Activated naive CD8-positive, alpha-beta T cell treated with anti-CD3 and anti-CD28 coated beads for 36 hours (primary cell): ENCODE measurements at places on chromosomes 12 and 14.
A peak's percentile ranks its signal among the peaks of the same experiment; 100 is the strongest.

DNA sequence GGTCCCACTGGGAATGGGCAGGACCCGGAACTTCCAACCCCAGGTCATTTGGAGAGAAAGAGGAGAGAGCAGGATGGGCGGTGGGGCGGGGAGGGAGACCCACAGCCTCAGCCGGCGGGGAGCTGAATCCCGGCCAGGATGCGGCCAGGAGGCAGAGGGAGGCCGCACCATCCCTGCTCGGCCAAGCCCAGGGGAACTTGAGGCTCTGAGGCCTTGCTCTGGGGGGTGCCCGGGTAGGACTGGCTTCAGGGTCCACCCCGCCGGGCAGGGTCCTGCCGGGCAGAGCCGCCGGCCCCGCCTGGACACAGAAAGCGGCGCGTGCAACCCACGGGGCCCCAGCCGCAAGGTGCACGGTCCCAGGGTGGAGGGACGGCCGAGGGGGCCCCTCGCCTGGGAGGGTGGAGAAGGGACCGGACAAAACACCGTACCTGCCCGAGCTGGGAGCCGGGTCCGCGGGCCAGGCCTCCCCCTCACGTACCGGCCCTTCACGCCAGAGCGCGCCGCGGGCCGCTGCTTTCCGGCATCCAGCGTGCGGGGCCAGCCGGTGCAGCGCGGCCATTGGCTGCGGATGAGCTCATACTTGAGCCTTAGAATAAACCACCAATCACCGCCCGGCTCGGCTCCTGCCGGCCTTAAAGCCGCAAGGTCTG is at the start of gene RPS6KL1:
TSS of gene RPS6KL1 (minus strand) at position 509 of the 650 bp plus-strand sequence. CDS start 1,719 bp downstream, outside the sequence.
- peak; percentile 82 for DNase-seq

GRCh38 chr14:52949711-52950409 is 990 bp downstream of the FERMT2 start:
- no peak for DNase-seq

DNA sequence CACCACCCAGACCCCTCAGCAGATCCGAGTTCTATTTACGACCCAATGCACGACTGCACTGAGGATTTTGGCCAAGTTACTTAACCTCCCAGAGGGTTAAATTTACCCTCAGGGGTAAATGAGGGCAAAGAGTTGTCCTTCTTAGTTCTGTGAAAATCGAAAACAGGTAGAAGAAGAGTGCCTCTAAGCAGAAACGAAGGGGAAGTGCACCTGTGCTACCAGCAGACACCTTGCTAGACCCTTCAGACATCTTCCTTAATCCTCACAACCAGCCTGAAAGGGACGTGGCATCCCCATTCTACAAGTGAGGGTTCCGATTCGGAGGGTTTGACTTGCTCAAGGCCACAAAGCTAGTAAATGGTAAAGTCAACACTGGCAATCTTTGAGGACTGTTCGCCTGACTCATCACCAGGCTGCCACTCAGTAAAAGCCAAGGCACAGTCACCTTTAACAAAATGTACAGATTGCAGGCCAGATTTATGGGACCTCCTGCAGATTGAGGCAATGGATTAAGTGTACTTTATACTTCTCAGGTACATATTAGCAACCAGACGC is 1.6 kb downstream of the GSG1 start:
- DNase-seq, result no peak

- DNase-seq, result no peak
These were observed 88.8 kb downstream of the GALNT8 start for GRCh38 chr12:4809013-4809448.
